ENCODE measurements at places on chromosomes 6 and 20.

DNA sequence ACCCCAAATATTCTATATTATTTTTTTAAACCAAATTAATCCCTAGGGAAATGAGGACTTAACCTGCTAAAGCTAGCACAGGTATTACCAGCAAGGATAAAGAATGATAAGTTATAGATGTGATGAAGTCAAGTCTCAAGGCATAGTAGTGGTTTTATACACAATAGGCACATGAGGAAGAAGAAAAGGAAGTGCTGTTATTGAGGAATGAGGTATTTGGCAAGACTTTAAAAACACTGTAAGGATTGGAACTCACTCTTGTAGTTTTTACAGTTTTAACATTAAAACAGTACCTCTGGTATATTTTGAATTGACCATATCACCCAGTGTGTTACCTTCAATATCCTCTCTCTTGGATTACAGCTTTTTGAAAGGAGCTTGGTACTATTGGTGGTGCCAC lies 54.6 kb downstream of the PHF3 start:
- DNase-seq = no peak

- DNase-seq = peak; percentile 80
These were observed 578 bp downstream of the RGL2 start for GRCh38 chr6:33297956-33298772.

DNA sequence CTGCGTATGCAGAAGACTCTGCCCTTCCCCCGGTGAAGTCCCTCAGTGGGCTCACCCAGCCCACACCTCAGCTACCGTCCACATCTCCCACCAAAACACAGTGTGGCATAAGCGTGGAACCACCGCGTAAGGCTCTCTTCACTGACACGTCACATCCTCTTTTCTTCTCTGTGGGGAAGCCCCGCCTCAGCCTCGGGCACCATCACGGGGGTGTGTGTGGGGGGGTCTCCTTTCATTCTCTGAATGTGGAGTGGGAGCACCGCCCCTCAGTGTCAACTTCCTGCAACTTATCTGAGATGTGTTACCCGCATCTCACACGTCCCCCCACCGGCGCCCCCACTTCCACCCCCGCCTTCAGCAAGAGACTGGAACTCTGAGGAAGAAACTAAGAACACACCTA lies 388.4 kb upstream of the JARID2 start:
- DNase-seq = peak; percentile 90

- no peak for DNase-seq
These were observed 81.1 kb downstream of the ATP9A start for GRCh38 chr20:51687108-51687507.

DNA sequence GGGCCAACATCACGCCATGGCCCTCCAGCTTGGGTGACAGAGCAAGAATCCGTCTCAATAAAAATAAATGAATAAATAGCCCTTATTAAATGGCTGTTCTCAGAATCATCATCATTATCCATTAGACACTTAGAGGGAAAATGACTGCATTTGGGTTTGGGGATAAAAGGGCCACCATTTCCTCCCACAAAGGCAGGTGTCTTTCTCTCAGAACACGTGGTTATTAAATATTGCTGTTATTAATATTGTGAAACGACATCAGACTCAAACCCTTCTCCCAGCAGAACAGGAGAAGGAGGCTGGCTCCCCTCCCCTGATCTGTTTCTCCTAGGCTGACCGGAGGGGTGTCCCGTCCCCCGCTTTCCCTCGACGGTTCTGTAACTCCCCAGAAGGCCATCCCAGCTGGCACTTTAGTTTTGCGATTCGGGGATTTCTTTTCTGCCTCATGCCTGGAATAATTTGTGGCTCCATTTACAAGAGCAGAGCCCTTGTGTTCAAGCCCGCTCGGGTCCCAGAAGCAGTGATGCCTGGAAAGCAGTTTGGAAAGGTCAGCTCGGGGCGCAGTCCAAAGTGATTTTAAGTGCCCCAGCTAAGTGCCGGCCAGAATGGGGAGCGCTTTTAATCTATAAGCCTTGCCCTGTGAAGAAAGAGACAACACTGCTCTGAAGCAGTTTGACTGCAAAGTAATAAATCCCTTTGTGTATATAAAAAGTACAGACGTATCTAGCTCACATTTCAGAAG lies 41.9 kb downstream of the EYA2 start:
- DNase-seq = no peak

DNA sequence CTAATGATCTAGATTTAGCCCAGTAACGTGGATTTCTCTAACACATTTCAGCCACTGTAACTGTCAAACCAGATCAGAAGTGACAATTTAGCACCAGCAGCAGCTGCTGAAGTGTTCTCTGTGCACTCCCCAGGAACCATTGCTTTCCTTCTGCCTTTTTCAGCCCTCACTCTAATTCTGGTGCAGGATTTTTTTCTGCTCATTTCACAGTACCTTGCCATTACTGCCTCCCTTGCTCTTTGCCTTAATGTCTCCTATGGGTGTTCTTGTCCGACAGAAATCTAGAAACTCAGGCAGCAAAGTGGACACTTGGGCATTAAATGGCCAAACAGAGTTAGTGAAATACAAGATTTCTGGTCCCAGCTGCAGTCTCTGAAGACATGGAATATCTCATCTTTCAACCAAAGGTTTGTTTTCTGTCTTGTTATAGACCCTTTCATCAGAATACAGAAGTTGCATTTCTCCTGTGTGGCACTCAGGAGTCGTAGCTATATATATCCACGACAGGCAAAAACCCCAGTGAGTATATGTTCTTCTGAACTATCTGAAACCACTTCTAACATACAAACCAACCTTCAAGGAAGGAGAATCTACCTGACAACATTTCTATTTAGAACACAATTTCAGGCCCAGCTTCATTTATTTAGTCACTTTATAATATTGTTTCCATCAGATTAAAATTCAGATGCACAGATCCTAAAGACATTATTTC lies 92.9 kb downstream of the THEMIS start:
- no peak for DNase-seq

DNA sequence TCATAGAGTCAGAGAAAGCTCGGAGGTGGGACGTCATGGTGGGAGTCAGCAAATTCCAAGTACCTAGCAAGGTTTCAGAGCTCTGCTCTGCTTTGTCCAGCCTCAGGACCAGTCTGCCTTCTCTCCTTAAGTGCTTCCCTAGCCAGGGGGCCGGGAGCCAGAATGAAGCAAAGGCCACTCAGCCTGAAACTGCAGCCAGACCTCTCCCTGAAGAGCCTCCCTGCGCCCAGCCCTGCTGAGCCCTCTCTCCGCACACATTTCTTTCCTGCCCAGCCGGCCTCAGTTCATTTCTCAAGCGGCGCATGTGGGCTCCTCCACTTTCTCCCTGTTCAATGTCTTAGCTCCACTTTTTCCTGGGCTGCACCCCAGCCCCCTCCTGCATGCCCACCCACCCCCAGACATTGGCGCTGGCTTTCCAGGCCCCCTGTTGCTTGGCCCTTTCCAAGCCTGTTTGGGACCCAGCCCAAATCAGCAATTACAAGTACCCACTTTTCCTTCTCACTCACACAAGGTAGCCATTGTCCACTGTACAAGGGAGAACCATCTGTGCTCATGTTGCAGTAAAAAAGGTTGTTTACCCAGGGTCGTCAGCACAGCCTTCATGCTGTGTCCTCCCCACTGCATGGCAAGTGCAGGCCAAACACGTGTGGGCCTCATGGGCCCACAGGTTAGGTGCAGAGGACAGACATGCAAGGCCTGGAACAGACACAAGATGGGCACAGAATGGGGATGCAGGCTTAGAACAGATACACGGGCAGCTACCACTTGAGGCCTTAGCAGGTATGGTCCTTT lies 147.1 kb downstream of the MRPL14 start:
- peak; percentile 35 for DNase-seq

DNA sequence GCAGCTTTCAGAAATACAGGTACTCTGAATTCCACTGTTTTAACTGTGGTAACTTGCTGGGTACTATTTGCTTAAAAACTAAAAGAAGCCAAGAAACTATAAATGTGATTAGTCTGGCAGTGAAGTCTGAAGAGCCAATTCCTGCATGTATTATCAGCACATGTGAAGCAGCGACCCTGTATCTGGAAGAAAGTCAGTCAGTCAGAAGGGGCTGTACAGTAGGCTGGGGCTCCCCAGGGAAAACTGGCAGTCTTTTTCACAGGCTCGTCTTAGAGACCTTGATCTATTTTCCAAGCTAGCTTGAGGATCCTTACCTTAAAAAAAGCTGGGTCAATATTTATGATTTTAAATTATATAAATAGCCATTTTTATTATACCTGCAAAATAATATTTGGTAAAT lies 104.9 kb downstream of the PDSS2 start:
- DNase-seq = no peak

- DNase-seq = no peak
These were observed 9.3 kb downstream of the NAPB start for GRCh38 chr20:23412026-23412425.

DNA sequence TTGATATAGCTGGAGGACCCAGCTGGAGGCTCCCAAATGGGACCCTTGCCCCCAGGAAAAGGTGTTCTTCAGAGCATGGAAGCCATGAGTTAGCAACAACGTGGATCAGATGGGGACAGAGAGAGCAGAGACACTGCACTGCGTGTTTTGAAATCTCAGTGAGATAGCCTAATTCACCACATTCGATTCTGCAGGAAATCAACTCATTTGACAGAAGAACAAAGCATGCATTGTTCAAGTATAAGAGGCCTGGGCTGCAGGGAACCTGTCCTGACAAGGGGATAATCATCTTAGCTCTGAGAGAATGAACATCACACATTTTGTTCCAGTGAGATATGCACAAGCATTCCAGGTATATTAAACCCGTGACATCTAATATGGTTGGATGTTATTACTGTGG lies 450.2 kb downstream of the CDH26 start:
- DNase-seq = no peak

DNA sequence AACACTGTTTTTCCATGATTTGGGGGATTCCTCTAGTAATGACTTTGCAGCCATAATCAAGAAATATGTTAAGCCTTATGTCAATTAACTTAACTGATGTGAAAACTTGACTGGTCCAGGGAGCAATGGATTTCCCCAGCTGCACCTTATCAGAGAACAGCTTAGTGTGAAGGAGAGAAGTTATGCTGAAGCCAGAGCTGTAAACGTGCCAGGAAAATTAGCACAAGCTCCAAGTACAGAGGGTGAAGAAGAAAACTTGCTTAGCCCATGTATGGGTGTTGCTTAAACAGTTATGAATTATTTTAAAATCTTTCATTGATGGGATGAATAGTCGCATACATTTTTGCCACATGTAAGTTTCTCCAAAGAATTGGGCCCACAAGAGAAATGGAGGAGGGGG lies 214.9 kb upstream of the RNF217 start:
- no peak for DNase-seq

- DNase-seq = no peak
These were observed at the start of gene LAMA2 for GRCh38 chr6:128882991-128883611. TSS of gene LAMA2 (plus strand) at chr6:128883138. CDS start at chr6:128883246, 108 bp downstream.

GRCh38 chr6:112309244-112309643 lies 37.9 kb upstream of the RFPL4B start:
- DNase-seq = no peak
